Dermis blood vessel endothelial cell (primary cell): ENCODE measurements at places on chromosomes 13 and 19.

DNA sequence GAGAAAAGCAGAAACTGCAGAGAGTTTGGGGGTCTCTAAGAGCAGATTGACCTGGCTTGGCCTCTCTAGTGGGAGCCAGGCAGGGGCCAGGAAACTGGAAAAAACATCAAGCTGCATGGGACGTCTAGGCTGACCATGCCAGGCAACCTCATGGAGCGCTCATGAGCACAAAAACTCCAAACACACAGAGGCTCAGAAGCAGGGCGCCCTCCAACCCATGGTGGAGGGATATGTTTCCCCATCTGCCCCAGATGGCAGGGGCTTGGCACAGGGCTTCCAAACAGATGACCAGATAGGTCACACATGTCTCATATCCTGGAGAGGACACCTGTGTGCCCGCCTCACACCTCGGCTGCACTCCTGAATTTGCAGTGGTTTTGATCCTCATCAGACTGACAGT lies 879.0 kb downstream of the UQCRFS1 start:
- no peak for DNase-seq

GRCh38 chr13:64007339-64007738 lies 2591.7 kb upstream of the PCDH20 start:
- no peak for DNase-seq

- peak; percentile 80 for DNase-seq
Observed at GRCh38 chr13:51895906-51896888, 34.4 kb downstream of the CCDC70 start.

- no peak for DNase-seq
Observed at GRCh38 chr19:907183-907853, 5.7 kb downstream of the R3HDM4 start.

GRCh38 chr13:28679628-28680027 lies 20.7 kb downstream of the POMP start:
- DNase-seq: peak; percentile 52

DNA sequence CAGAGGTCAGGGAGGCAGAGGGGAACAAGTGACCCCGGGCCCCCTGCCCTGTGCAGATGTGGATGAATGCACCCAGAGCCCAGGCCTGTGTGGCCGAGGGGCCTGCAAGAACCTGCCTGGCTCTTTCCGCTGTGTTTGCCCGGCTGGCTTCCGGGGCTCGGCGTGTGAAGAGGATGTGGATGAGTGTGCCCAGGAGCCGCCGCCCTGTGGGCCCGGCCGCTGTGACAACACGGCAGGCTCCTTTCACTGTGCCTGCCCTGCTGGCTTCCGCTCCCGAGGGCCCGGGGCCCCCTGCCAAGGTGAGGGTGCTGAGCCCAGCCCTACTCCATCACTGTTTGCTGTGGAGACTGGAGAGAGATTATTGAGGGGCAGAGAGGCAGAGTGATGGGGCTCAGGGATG lies 9.9 kb downstream of the LTBP4 start:
- no peak for DNase-seq

DNA sequence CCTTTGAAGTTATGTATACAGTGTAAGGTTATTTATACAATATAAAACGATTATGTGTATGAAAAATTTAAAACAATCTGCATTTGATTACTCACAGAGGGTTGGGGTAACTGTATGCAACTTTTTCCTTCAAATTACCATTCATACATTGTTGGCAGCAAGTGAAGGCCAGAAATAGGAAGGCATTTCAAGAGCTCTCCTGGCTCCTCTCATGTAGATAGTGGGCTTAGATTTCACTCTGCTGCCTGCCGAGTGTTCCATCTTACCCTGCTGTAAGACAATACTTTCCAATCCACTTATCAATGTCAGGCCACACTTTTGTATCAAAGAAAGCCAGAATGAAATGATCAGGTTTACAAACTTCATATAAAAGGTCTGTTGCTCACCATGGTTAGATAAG lies 245.2 kb downstream of the DNAJC15 start:
- no peak for DNase-seq
